ENCODE measurements at places on chromosomes 16 and 17. TPM values are rescaled to one million over a fixed set of nuclear protein-coding genes. Genes with fewer than 3 reads are reported as not detected.

The FTSJ3 gene
- 56.6 TPM for total RNA-seq

The PIMREG gene
- 22.0 TPM for total RNA-seq

The KRT33A gene
- total RNA-seq: not detected

The CCL15 gene
- not detected for total RNA-seq

The TMEM114 gene
- not detected for total RNA-seq

The ZFP90 gene
- 22.8 TPM for total RNA-seq

The KRT35 gene
- total RNA-seq: not detected

The MT1F gene
- 0.37 TPM for total RNA-seq

The USP31 gene
- total RNA-seq: 12.5 TPM

The DNASE1 gene
- 9.6 TPM for total RNA-seq

The PABPN1L gene
- total RNA-seq: not detected

The GPR139 gene
- total RNA-seq: not detected

The ENPP7 gene
- not detected for total RNA-seq

The PRSS27 gene
- 0.37 TPM for total RNA-seq

The SAMD14 gene
- total RNA-seq: 0.59 TPM

The HIGD1B gene
- not detected for total RNA-seq

The SLC46A1 gene
- 4.8 TPM for total RNA-seq

The ABI3 gene
- under 0.01 TPM for total RNA-seq

The PRSS8 gene
- not detected for total RNA-seq

The KRTAP9-4 gene
- total RNA-seq: not detected

The SULT1A1 gene
- 0.37 TPM for total RNA-seq

The CACNG4 gene
- total RNA-seq: not detected

The NGFR gene
- total RNA-seq: not detected

The KCNAB3 gene
- under 0.01 TPM for total RNA-seq

The FOXC2 gene
- total RNA-seq: 4.5 TPM

The LASP1 gene
- 158 TPM for total RNA-seq

The CORO6 gene
- 3.9 TPM for total RNA-seq

All from subcutaneous preadipocyte (primary cell).